NCI-H2171 (cell line): ENCODE measurements at places on chromosomes 2 and 18.

GRCh38 chr18:57004366-57005121 is 142.3 kb upstream of the BOD1L2 start:
- no peak for DNase-seq

GRCh38 chr2:38866773-38867443 is 8.8 kb downstream of the DHX57 start:
- no peak for DNase-seq

DNA sequence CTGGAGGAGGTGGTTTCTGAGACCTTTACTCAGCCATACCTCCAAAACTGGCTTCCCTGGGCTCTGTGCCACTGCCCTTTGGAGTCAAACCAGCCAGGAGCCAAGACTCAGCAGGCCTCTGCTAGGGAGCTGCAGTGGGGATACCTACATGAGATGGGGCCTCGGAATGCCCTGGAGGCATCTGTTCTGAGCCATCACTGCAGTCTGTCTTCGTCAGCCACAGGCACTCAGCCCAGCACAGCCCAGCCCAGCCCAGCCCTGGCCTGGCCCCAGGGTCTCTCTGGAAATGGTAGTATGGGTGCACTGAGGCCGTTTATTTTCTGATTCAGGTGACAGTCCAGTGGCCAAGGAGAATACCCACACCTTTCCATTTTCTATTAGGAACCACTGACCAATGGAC is 209.8 kb downstream of the CELF4 start:
- no peak for DNase-seq

DNA sequence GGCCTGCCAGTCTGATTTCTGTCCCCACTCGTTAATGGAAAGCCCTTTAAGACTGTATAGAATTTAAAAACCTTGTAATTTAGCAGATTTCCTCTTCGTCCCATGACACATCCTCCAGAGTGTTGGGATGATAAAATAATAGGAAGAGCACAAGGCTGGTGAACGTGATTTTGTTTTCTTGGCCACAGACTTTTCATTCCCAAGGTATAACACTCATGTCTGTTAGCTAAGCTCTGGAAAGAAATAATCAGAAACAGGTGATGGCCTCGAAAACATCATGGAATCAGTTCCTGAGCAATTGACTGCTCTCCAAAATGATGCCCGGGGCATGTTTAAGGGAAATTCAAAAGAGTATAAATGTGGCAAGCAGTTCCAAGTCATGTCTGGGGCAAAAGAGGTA is 337.8 kb upstream of the TCF4 start:
- no peak for DNase-seq

- no peak for DNase-seq
These were observed 41.4 kb upstream of the CYBRD1 start for GRCh38 chr2:171480908-171481307.

DNA sequence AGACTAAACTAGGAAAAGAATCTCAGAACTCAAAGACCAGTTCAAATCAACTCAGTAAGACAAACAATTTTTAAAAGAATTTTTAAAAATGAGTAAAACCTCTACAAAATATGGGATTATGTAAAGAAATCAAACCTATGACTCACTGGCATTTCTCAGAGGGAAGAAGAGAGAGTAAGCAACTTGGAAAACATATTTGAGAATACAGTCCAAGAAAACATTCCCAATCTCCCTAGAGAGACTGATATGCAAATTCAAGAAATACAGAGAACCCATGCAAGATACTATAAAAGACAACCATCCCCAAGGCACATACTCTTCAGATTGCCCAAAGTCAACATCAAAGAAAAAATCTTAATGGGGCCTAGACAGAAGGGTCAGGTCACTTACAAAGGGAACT is 162.7 kb downstream of the WDPCP start:
- DNase-seq: no peak

DNA sequence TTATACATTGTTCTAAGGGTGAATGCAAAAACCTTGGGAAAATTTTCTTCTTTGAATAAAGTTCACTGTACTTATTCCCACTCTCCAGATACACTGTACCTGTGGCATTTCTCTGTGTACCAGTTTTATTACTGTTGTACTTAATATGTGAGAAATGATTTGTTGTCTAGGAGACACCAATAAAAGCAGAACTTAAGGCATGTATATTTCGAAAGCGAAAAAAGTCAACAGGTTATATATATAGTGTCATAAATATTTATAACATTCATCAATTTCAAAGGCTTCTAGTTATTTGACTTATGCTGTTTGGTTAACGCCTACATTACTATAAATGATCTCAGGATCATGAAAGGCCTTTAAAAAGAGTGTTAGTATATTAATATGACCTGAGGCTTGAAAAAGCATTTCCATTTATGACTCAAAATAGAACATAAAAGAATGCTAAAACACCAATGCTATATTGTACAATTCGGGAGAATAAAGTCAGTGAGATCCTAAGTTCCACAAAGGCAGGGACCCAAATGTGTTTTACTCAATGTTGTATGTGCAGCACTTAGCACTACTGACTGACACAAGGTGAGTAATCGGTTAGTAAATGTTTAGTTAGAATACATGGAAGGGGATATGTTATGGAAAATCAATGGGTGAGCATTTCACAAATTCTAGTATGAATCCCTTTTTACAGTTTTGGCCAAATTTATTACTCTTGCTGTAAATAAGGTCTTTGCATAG is 32.2 kb upstream of the HNRNPA3 start:
- DNase-seq: no peak

DNA sequence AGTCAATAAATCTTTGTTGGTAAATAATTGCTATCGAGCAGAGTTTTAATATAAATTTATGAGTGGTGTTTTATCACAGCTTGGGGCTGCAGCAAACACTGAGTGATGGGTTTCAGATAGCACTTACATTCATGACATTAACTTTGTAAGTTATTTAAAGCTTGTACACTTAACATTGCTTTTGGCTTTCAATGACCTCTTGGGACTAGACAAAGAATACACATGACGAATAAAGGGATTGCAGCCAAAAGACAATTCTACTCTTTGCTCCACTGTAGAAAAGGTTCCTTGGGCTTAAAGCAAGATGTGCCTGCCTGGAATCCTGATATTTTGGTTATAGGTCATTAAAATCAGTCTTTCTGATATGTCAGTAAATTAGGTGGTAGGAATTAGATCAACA is 299.5 kb downstream of the GBX2 start:
- DNase-seq: no peak

- peak; percentile 63 for DNase-seq
These were observed 125.7 kb upstream of the EPAS1 start for GRCh38 chr2:46171411-46171953.

DNA sequence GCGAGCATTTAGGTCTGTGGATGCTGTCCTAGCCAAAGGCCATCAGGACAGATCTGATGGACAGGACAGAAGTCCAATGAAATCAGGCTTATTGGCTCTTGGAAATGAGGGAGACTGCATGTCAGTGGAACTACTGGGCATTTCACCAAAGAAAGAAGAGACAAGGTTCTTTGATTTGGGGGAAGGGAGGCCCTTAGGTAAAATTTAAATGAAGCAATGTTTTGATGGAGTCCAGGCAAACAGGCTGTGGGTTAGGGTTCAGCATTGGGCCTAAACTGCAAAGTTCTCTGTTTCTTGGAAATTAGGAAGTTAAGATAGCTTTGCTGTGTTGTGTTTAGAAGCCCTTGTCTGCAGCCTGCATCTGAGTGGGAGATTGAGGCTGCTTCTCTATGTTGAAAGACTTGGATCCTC is 31.6 kb upstream of the RNF149 start:
- no peak for DNase-seq

- DNase-seq: no peak
These were observed 176.5 kb downstream of the FAM210A start for GRCh38 chr18:13549880-13550232.

- no peak for DNase-seq
These were observed 31.2 kb downstream of the ZDBF2 start for GRCh38 chr2:206305523-206306245.

DNA sequence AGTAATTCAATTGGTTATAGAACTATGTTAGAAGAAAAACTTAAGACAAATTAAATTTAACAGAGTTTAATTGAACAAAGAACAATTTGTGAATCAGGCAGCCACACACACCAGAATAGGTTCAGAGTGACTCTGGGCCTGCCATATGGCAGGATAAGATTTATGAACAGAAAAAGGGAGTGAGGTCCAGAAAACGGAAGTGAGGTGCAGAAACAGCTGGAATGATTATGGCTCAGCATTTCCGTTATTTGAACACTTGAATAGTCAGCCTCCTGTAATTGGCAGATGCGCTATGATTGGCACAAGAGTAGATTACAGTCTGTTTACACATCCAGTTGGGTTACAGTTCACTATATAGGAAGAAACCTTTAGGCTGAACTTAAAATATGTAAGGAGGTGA is 99.0 kb downstream of the MBD2 start:
- no peak for DNase-seq

GRCh38 chr2:135052997-135053474 is 944 bp downstream of the RAB3GAP1 start:
- DNase-seq: no peak

- no peak for DNase-seq
These were observed 129.6 kb downstream of the CELF4 start for GRCh38 chr18:37435996-37436395.

DNA sequence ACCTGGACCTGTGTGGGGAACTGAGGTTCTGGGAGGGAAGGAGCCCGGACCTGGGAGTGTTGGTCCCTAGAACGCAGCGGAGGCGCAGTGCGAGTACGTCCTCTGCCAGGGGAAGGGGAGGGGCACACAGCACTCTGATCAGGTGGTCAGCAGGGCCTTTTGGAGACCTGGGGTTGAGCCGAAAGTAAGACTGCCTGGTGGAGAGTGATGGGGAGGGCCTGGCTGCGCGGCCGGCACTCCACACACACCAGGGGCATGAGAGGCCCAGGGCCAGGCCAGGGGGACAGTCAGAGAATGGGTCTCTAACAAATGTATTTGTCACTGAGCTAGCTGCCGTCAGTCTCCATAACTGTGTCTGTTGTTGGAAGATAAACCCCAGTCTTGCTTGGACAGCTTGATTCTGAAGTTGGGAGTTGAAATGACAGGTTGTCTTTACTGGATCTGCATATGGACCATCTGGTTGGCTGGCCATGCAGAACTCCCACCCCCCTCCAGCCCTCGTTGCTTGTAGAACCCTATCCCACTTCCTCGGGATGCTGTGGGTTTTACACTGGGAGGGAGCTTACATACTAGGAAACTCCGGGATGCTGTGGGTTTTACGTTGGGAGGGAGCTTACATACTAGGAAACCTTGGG is 75.4 kb upstream of the NFATC1 start:
- DNase-seq: no peak

GRCh38 chr18:55179835-55180234 is 220.6 kb upstream of the CCDC68 start:
- no peak for DNase-seq

DNA sequence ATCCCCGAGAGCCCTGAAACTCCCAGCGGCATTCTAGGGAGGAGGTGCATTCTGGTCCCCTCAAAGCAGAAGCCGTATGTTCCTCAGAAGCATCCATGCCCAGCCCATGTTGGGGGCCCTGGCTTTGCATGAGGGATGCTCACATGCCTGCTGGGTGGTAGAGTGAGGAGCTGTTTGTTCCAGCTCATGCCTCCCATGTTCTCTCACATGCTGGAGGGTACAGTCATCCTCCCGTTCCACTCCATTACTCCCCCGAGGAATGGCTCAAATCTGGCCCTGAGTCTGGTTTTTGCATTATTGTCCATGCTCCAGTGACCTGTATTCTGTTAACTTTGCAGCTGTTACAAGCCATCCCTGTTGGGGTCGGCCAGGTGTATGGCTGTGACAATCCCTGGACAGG is 24.1 kb downstream of the SLC14A2 start:
- DNase-seq: no peak

DNA sequence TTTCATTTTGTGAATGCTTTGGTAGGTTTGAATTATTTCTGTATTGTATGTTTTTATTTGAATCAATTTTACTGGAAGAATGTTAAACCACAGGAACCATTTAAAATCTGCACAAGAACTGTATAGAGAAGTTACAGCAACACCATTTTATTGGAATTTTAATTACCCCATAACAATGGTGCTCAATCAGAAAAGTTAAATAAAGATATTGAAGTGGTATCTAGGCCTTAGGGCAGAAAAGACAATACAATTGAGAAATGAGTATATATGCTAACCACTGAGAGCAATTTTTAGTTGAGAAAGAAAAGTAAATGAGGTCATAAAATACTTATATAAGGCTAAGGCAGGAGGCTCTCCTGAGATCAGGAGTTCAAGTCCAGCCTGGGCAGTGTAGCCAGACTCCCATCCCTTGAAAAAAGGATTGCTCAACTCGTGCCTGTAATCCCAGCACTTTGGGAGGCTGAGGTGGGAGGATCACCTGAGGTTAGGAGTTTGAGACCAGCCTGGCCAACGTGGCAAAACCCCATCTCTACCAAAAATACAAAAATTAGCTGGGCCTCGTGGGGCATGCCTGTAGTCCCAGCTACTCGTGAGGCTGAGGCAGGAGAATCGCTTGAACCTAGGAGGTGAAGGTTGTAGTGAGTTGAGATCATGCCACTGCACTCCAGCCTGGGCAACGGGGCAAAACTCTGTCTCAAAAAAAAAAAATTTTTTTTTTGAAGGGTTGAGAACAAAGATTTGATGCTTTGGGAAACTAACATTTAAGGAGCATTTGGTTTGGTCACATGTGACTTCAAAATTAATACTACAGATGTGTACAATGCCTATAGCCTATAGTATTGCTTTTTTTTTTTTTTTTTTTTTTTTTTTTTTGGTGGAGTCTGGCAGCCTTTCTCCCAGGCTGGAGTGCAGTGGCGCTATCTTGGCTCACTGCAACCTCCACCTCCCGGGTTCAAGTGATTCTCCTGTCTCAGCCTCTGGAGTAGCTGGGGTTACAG is 212.9 kb upstream of the STON1 start:
- no peak for DNase-seq

DNA sequence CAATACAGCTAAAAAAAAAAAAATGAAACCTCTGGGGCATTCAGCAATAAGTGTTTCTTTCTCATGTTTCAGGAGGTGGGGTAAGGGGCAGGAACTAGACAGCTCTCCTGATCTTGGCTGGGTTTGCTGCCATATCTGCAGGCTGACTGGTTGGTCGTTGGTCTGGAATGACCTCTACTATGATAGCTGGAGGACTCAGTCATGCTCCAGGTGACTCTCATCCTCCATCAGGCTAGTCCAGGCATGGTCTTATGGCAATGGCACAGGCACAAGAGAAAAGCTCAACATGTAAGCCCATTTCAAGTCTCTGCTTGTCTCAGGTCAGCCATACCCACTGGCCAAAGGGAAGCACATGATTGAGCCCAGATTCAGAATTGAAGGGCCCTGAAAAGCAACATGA is 9.5 kb upstream of the SLC1A4 start:
- no peak for DNase-seq

DNA sequence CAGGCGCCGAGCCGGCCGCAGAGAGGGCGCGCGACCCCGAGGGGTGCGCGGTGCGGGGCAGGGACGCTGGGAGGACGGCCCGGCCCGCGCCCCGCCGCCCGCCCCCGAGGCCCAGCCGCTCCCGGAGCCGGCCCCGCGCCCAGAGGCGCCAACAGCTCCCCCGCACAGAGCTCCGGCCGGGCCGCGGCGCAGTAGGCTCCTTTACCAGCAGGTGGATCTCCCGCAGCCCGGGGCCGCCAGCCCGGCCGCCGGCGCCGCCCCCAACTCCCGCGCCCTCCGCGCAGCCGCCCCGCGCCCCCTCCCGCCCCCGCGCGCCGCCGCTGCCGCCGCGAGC is 258 bp downstream of the MGAT4A start:
- no peak for DNase-seq

GRCh38 chr2:23828256-23828980 is 98.5 kb downstream of the ATAD2B start:
- DNase-seq: no peak
